ENCODE measurements at places on chromosomes 4 and X.
A peak's percentile ranks its signal among the peaks of the same experiment; 100 is the strongest.

- no peak for DNase-seq
Observed at GRCh38 chr4:127250577-127250976, 382.2 kb upstream of the INTU start.

DNA sequence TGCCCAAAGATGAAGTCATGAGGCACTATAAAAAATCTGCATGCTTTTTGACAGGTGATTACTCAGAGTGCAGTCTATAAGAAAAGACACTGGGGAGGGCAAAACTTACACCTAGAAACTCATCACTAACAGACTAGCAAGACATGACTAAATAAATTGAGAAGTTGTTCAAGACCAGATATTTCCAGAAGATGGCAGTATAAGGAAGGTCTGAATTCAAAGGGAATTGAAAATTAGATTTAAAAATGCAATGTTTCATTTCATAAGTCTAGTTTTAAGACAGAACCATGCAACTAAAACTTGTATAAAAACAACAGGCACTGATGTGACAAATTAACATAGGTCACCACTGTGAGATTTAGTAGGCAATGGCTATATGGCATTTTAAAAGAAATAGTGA, 232.5 kb upstream of the POF1B start:
- DNase-seq: no peak

DNA sequence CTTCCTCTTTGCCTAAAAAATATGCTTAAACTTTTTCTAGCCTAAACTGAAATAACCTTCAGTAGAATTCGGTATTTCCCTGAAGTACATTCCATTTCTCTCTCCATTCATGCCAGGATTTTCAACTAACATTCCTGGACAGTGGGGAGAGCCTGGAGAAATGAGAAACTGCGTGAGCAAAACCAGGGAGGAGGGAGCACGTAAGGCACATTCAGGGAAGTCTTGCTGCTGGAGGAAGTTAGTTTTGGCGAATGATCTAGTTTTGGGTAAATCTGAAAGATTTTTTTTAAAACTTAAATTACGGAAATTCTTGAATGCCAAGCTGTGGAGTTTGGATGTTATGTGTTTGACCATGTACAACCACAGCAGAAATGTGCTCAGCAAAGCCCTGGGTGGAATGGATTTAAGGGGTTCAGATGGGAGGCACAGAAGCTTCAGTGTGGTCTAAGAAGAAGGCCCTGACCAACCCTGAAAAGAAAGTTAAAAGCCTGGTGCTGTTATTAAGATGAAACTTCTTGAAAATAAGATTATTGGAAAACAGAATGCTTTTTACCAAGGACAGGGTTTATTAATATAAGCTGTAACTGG, 347.8 kb downstream of the ANK2 start:
- no peak for DNase-seq

GRCh38 chrX:29870608-29871007, 344.8 kb upstream of the MAGEB2 start:
- no peak for DNase-seq

DNA sequence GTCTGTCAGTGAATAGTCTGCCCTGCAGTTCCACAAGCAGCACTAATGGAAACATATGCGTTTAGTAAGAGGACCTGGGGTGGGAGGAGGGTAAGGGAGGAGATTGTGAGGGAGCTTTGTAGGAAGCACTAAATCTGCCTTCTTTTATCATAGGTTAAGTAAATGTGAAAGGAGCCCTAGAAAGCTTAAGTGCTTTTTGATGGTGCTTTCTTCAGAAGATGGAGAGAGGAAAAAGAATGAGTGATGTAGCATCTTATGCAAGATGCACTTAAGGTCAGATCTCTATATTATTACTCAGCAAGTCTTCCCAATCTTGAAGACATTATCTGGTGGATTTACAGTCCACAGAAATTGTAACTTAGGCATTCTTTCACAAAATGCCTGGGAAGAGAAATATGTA, 322.7 kb downstream of the PDHA2 start:
- DNase-seq: no peak

- no peak for DNase-seq
Observed at GRCh38 chr4:13546142-13546940, 2.0 kb upstream of the NKX3-2 start.

GRCh38 chr4:27973700-27974099, 1113.1 kb downstream of the STIM2 start:
- no peak for DNase-seq

DNA sequence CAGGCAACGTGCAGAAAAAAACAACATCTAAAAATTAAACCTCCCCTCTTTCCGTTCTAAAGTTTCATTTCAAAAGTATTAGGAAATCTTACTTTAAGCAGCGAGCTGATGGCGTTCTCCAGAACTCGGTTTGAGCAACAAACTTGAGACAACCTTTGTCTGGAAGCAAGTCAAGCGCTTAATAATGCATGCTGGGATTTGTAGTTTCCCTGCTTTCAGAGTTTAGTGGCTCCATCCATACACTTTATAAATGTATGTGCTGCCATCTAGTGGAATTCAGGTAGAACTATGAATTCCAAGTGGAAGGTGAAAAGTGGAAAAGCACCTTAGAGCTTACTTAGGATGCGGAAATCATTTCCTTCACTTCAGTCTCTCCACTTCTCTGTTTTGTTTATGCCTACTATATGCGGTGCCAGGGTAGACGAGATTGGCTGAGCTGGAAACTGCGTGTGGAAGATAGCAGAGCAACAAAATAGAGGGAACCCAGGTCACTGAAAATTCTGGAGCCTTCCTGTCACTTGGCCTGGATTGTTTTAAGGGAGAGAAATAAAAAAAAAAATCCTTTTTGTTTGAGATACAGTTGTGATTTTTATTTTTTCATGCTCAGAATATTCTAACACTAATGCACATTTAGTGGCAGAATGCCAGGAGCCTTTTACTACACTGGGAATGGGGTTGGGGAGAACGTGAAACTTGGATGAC, at the start of gene BDH2:
Gene BDH2 (minus strand): TSS at position 144 of the 702 bp plus-strand sequence. CDS start 3,580 bp downstream, outside the sequence.
- DNase-seq: peak; percentile 52

DNA sequence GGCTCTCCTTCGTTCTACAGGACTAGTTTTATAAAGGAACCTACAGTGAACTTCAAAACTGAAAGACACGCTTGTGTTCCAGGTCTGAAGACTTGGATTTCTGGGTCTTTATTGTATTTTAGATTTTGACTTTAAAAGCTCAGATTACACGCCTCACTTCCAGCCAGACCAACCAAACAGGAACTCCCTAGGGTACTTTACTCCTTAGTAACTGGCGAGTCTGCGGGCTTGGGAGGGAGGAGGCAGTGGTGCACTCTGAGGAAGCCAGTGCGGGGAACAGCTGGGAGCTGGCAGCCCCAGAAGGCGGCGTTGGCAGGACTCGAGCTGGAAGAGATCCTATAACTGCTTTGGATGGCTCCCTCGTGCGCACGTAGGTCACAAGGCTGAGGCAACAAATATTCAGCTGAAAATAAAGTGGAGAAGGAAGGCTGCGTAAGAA, 391 bp upstream of the PHKA1 start:
- DNase-seq: no peak

DNA sequence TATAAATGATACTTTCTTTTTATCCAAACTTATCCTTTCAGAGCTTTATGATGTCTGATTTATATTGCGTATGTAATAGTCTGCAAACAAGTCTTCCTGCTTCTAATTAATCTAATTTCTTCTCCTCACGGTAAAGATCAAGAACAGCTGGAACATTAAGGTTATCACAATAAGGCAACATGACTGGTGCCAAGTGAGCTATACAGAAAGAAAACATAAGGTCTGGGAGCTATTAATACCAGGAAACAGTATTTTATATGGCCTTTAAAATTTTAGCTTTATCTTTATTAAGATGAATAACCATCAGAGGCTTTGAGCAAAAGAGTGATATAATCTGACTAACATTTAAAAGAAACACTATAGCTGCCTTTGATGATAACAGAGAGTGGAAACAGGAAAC, 28.7 kb upstream of the CABS1 start:
- no peak for DNase-seq

DNA sequence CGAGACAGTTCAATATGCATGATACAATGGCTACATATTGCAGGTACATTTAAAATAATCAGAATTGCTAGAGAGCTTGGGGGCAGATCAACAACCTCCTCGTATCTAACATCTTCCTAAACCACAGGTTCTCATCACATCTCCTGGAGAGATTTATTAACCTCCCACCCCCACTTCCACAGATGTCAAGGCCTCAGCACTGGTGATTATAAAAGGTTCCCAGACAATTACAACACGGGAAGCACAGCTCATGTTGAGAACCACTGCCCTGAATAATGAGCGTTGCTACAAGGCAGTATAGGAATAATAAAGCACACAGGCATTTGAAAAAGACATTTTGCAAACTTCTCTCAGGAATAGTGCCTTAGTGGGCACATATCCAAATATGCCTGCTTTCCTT, 42.8 kb downstream of the ELOVL6 start:
- DNase-seq: no peak

- no peak for DNase-seq
Observed at GRCh38 chr4:39574946-39575345, 47.7 kb upstream of the UGDH start.

DNA sequence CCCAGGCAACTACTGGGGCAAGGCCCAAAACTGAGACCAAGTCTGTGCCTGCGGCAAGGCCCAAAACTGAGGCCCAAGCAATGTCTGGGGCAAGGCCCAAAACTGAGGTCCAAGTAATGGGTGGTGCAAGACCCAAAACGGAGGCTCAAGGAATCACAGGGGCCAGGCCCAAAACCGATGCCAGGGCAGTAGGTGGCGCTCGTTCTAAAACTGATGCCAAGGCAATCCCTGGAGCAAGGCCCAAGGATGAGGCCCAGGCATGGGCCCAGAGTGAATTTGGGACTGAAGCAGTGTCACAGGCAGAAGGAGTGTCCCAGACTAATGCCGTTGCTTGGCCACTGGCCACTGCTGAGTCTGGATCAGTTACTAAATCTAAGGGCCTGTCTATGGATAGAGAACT, 2.7 kb downstream of the GPRASP2 start:
- no peak for DNase-seq

DNA sequence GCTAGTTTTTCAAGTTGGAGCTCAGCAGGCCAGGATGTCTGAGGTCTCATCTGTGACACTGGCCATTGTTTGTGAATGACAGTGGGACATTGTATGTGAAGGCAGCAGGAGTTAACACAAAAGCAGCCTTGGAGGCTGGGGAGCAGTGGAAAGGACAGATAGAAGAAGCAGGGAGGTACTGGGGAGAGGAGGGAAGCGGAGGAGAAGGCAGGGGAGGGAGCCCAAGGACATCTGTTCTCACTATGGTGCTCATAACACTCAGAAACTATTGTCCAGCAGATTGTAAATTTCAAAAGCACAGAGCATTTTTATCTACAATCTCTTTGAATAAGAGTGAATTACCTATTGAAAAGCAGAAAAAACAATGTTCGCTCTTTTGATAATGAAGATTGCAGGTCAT, 253.6 kb upstream of the DIPK2B start:
- no peak for DNase-seq

- DNase-seq: no peak
Observed at GRCh38 chrX:107626481-107626880, 1.8 kb upstream of the PRPS1 start.

- DNase-seq: no peak
Observed at GRCh38 chrX:21225643-21226042, 148.6 kb upstream of the CNKSR2 start.

DNA sequence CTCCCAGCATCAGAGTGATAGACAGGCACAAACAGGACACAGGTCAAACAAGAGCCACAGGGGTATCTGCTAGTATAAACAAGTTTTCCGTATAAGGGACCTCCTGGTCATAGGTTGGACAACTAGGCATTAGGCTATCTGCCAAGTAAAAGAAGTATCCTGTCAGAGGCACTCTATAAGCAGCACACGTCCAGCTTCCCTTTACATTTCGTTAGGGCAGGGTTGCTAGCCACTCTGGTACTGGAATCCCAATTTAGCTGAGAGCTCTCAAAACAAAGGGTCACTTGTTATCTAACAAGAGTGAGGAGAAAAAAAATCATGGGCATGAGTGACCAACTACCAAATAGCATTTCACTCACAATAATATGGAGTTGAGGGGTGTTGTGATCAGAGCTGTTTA, 780.7 kb upstream of the DIAPH2 start:
- no peak for DNase-seq

DNA sequence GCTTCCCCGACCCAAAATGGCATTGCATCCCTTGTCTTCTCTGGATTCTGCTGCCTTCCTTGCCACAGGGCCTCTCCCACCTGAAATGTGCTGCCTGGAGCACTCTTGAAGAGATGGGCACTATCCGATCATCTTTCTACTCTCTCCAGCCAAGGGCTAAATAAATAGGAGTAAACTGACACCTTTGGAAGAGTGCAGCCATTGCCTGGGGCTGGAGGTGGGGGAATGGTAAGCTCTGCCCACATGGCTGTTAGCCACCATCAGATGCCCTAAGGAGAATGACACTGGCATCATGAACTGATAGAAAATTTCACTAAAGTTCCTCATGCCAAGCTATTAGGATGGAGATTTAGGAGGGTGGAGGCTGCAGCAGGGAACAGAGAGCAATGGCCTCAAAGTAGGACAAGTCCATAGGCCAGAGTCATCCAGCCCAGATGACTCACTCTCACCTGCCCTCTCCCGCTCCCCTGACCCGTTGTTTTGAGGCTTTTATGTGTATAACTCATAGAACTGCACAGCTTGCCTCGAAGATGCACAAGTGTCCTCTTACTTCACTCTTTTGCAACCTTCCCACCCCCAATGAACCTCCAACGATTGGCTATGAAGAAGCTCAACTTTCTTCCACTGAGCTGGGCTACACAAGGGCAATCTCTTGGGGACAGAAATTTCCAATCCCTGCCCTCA, 822 bp upstream of the PFKFB1 start:
- DNase-seq: no peak

- DNase-seq: peak; percentile 75
Observed at GRCh38 chrX:69222103-69223090, 57.1 kb upstream of the PJA1 start.

- DNase-seq: no peak
Observed at GRCh38 chr4:66585767-66586166, 915.5 kb upstream of the EPHA5 start.

- no peak for DNase-seq
Observed at GRCh38 chr4:159227984-159228383, 125.1 kb downstream of the RAPGEF2 start.

DNA sequence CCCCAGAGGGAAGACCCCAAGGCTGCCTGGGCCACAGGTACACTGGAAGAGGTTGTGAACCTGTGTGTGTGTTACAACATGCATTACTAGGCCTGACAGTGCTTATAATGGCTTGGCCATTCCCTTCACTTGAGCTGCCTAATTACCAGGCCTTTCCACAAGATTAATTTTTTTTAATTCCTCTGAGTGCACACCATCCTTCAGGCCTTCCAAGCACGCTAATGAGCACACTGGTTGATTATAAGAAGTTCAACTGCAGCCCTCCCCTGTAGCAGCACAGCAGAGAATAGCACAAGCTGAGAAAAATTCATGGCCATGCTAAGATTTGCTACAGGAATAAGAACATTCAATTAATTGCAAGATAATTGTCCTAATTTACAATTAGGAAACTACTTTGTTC, 2.2 kb upstream of the SUPT20HL2 start:
- no peak for DNase-seq

DNA sequence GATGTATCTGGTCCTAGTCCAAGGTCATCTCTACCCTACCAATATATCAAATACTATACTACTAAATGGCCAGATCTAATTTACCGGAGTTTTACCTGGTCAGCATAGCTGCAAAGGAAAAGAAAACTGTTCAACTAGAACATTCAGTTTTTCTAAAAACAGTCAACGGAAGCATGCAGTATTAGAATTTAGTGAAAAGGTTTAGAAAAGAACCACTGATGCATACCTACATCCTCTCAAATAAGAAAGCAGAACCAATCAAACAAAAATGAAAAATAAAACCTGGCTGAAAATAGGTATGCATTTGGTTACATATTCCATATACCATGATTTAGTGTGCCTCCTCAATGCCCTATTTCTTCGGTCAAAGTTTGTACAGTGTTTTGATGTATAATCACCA, 140.0 kb downstream of the CHM start:
- no peak for DNase-seq

- DNase-seq: no peak
Observed at GRCh38 chr4:14441561-14441960, 560.7 kb upstream of the CPEB2 start.

Data from stimulated activated CD4-positive, alpha-beta T cell treated with anti-CD3 and anti-CD28 coated beads, Interleukin-4, amount 100 ng/mL, for 24 hours (primary cell).